ENCODE measurements at places on chromosomes 3 and 15.
A peak's percentile ranks its signal among the peaks of the same experiment; 100 is the strongest.

- no peak for DNase-seq
Observed at GRCh38 chr3:19816631-19817030, 117.4 kb downstream of the EFHB start.

GRCh38 chr3:171772427-171773056 is 37.7 kb downstream of the PLD1 start:
- DNase-seq: peak; percentile 57

GRCh38 chr3:155572085-155572484 is 172.8 kb downstream of the PLCH1 start:
- no peak for DNase-seq

DNA sequence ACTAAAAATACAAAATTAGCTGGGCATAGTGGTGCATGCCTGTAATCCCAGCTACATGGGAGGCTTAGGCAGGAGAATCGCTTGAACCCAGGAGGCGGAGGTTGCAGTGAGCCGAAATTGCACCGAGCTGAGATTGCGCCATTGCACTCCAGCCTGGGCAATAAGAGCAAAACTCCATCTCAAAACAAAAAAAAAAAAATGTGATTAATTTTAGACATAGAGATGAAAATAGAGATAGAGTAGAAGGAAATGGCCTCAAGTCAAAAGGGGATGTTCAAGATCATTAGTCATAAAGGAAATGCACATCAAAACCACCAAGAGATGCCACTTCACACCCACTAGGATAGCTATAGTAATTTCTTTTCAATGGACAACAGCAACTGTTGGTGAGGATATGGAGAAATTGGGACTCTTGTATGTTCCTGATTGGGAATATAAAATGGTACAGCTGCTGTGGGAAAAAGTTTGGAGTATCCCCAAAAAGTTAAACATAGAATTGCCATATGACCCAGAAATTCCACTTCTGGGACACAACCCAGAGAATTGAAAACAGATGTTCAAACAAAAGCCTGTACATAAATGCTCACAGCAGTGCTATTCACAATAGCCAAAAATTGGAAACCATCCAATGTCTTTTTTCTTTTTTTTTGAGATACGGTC is 55.4 kb downstream of the ABHD2 start:
- DNase-seq: peak; percentile 35

DNA sequence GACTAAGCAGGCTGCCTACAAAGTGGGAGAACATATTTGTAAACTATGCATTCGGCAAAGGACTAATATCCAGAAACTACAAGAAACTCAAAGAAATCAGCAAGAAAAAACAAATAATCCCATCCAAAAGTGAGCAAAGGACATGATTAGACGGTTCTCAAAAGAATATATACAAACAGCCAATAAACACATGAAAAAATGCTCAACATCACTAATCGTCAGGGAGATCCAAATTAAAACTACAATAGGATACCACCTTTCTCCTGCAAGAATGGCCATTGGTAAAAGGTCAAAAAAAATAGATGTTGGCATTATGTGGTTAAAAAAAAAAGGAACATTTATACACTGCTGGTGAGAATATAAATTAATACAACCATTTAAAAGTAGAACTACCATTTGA is 259.6 kb upstream of the SLITRK3 start:
- no peak for DNase-seq

GRCh38 chr3:172697558-172697957 is 13.3 kb downstream of the NCEH1 start:
- DNase-seq: no peak

DNA sequence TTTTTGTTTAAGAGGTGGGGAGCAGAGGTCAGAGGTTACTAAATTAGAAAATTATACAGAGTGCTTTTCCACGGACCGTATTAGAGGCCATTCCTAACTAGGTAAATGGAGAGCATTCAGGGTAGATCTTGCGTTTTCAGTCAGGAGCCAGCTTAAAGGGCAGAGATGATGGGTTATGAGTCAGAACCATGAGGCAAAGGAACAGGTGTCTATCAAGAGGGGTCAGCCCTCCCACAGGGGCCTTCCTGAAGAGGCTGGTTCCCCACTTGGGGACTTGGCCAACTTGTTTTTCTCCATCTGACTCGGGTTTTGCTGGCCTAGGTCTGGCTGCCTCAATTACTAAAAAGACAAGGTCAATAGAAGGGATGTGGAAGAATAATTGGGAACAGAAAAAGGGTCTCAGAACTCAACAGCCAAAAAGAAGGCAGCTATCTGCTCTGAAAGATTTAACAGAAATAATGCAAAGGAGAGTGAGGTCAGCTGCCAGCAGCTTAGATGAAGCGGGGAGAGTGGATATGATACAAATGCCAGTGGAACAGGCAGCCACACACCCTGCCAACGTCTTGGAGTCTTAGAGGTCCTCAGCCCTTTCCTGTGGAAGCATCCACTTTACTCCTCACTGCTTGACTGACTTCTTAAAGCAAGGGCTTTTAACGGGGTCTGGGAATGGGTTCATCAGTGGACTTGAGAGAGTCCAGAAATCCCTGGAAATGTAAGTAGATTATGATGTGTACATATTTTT is 17.6 kb downstream of the MTMR14 start:
- no peak for DNase-seq

GRCh38 chr3:53149006-53149690 is 11.9 kb upstream of the PRKCD start:
- no peak for DNase-seq

DNA sequence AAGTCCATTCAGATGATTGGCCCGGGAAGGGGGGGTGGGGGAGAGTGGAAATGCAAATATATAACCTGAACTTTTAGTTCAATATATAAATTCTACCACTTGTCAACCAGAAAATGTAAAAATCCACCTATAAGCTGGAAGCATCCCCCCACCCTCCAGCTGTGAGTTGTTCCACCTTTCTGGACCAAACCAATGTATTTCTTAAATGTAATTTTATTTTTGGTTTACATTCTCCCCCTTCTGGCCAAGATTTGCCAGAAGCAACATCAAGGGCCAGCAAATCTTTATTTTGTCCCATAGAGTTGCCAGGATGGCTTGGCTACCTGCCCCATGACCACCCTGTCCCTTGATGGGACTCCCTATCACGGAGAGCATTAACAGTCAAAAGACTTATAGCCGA is 545.7 kb downstream of the TBL1XR1 start:
- DNase-seq: no peak

- no peak for DNase-seq
Observed at GRCh38 chr3:184968115-184968514, 156.1 kb downstream of the VPS8 start.

DNA sequence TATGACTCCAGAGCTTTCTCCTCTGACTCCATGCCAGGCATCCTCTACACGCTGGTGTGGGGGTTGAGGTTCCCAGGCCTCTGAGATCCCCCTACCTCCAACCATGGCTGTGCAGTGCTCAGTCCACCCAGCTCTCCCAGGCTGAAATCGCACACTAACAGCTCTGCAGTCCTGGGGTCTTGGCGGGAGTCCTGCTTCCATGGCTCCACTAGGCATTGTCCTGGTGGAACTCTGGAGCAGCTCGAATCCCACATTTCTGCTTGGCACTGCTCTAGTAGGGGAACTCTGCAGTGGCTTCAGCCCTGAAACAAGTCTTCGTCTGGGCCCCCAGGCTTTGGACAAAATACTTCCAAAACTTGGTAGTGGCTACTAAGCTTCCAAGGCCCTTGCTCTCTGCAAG is 50.7 kb downstream of the ROPN1B start:
- no peak for DNase-seq

- DNase-seq: no peak
Observed at GRCh38 chr3:47343471-47343971, 37.3 kb upstream of the PTPN23 start.
